ENCODE measurements at places on chromosomes 2 and 18. TPM values are rescaled to one million over a fixed set of nuclear protein-coding genes. Genes with fewer than 3 reads are reported as not detected.

RND3 gene
- total RNA-seq: 298 TPM

CIDEA gene
- total RNA-seq: not detected

DNER gene
- 0.36 TPM for total RNA-seq

MROH2A gene
- total RNA-seq: not detected

BMP10 gene
- total RNA-seq: not detected

NPAS2 gene
- total RNA-seq: 8.7 TPM

ACMSD gene
- total RNA-seq: not detected

MAP3K2 gene
- total RNA-seq: 65.4 TPM

ASPRV1 gene
- 0.29 TPM for total RNA-seq

KYNU gene
- 10.9 TPM for total RNA-seq
